ENCODE measurements at places on chromosomes 2 and 18.

DNA sequence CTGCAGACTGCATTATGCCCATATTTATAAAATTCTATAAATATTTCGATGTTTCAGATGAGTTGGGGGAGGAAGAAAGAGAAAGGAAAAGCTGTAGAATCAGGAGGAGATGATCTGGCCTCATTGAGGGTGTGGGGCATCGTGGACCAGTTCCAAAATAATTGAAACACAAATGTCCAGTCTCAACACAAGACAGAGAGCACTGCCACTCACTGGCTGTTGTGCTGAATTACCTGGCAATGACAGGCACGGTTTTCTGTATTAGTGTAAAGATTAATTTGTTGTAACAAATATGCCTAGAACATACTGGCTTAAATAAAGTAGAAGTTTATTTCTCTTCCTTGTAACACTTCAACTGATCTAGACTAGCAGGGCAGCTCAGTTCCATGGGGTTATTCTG is 24.1 kb downstream of the POLE4 start:
- no peak for DNase-seq

- no peak for DNase-seq
Measured at GRCh38 chr2:239035361-239035814, 187.5 kb downstream of the TWIST2 start.

DNA sequence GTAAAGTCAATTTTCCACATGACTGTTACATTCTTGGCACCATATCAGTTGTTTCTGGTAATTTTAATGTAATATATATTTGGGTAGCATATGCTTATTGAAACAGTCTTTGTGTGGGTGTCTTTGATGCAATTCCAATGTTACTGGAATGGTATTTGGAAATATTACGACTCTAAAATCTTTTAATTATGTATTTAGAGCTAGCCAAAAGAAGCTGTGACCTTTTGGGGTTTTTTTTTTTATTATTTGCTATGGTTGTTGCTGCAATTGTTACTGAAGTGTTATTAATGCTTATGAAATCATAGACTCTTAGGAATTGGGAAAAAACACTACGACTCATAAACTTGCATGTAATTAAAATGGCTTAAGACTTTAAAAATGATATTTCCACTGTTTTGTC is 95.9 kb downstream of the AOX1 start:
- peak; percentile 29 for DNase-seq

DNA sequence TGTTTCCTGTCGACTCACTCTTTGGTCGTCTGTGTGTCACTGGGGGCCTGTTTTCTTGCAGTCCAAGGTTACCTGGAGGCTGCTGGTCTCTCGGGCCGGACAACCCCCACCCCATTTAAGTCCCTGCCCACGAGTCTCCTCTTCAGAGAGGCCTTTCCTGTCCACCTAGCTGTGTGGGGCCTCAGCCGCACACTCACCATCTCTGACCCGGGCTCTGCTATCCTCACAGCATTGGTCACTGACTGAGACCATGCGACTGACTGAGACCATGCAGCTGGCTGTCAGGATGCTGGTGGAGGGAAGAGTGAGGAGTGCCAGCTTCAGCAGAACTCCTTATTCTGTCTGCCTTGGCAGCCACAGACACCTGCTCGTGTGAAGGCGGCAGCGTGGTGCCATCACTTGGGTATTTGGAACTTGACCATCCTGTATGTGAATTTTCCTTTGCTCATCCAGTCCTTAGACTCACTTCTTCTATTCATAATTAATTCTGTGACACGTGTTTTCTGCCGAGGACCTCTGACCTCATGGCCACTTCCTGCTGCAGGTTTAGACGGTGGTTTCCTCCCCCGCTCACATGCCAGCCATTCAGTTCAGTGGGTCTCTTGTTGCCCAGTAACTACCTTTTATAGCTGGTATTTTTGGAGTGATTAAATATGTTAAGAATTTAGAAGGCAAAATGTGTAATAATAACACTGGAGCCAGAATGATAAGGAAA is 47.5 kb upstream of the ASB1 start:
- peak; percentile 46 for DNase-seq

GRCh38 chr2:38233231-38233983 is 143.7 kb downstream of the ATL2 start:
- peak; percentile 90 for DNase-seq

DNA sequence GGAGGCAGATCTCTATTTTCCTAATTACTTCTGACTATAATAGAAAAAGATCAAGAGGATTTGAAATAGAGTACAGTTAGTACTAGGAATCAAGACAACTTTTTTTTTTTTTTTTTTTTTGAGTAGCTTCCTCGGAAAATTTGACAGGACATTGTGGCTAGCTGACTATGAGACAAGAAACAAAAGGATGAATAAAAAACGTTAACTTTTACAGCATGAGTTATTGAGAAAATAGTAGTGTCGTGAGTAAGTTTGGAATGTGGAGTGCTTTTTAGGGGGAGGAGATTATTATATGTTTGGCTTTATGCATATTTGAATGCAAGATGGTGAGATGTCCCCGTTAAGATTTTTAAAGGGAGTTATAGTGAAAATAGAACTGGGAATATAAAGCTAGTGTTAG is 27.7 kb upstream of the CPS1 start:
- no peak for DNase-seq

GRCh38 chr2:26394694-26395093 is 7.0 kb upstream of the DRC1 start:
- DNase-seq = no peak

- no peak for DNase-seq
Measured at GRCh38 chr2:149761611-149762010, 174.0 kb upstream of the MMADHC start.

GRCh38 chr2:38187541-38188011 is 111.6 kb upstream of the CYP1B1 start:
- DNase-seq = peak; percentile 74

DNA sequence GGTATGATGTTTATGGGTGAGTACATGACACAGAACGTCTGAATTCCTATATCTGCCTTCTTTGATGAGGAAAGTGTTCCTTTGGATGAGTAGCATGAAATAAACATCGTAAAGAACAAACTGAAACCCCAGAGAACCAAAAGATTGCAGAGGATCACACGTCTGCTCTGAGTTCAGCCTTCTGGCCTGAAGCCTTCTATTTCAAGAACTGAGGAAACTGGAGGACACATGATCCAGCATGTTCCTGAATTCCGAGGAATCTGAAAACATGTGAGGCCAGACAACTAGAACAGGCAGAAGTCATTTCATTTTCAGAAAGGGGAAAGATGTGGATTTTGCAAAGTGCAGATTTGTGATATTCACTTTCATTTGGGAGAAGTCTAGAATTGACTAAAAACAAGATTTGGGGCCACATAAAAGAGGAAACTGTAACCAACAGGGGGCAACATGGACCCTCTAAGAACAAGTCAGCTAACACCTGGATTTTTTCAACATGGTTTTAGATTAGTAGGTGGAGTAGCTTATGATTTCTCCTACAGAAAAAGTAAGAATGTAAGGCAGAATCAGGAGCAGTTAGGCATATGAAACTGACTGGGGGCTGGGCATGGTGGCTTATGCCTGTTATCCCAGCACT is 8.3 kb downstream of the SULT6B1 start:
- no peak for DNase-seq

- no peak for DNase-seq
Measured at GRCh38 chr2:42800981-42801380, 8.6 kb upstream of the HAAO start.

DNA sequence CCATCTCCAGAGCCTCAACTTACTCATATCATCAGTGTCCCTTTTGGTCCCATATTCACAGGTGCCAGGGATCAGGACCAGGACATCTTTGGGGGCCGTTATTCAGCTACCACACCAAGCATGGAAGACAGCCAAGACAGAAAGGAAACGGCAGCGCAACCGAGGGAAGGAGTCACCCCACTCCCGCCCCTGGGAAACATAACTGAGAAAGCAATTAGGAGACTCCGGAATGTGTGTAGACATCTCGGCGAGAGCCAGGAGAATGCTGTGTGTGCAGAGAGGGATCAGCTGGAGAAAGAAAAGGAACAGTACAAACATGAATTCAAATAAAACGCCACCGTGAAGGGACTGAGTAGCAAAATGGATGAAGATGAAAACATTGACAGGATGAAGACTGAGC is 13.4 kb upstream of the BOK start:
- peak; percentile 88 for DNase-seq

GRCh38 chr2:69514406-69514805 is 77.2 kb upstream of the NFU1 start:
- peak; percentile 61 for DNase-seq

- no peak for DNase-seq
Measured at GRCh38 chr18:63040788-63041410, 278.7 kb downstream of the BCL2 start.

DNA sequence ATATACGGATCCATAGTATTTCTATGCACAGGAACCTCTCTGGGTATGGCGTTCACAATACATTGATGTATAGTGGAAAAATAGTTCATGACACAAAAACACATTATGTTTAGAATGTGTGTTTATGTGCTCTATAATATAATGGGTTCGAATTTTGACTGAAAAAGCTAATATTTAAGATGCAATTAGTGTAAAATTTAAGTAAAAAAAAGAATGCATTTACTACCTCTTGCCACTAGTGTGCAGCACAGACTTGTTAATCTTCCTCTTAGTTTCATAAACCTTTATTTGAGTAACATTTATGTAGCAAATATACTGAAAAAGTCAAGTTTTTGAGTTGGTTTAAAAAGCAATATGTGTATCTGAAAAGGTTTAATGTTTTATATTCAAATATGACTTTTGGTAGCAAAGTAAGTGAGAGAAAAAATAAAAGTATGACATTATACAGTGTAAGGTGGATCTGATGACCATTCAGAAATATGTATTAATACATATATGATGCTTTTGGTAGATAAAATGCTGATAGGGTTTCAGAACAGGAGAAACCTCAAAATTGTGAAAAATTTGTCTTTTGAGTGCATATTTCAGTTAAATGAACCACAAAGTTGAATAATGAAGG is 49.4 kb downstream of the CCDC102B start:
- DNase-seq = peak; percentile 21

DNA sequence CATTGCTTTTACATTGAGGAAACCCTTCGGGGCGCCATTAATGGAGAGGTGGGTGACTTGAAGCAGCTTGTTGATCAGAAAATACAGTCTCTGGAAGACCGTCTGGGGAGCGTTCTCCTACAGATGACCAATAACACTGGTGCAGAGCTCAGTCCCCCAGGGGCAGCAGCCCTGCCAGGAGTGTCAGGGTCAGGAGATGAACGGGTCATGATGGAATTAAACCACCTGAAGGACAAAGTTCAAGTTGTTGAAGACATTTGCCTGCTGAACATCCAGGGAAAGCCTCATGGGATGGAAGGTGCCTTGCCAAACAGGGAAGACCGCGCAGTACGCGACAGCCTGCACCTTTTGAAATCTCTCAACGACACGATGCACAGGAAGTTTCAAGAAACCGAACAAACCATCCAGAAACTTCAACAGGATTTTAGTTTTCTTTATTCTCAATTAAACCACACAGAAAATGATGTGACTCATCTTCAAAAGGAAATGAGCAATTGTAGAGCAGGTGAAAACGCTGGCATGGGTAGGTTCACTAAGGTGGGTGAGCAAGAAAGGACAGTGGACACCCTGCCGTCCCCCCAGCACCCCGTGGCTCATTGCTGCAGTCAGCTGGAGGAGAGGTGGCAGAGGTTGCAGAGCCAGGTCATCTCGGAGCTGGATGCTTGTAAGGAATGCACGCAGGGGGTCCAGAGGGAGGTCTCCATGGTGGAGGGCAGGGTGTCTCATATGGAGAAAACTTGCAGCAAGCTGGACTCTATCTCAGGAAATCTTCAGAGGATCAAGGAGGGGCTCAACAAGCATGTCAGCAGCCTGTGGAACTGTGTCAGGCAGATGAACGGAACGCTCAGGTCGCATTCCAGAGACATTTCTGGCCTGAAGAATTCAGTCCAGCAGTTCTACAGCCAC is 45.0 kb downstream of the EMILIN2 start:
- DNase-seq = no peak

GRCh38 chr2:138931284-138932256 is 151.4 kb upstream of the NXPH2 start:
- DNase-seq = no peak

- DNase-seq = peak; percentile 32
Measured at GRCh38 chr2:55056024-55056521, 5.8 kb upstream of the RTN4 start.

GRCh38 chr2:201007584-201007998 is 44.1 kb upstream of the ORC2 start:
- DNase-seq = no peak
